ENCODE measurements at places on chromosomes 3 and 15. TPM values are rescaled to one million over a fixed set of nuclear protein-coding genes. Genes with fewer than 3 reads are reported as not detected.

DNA sequence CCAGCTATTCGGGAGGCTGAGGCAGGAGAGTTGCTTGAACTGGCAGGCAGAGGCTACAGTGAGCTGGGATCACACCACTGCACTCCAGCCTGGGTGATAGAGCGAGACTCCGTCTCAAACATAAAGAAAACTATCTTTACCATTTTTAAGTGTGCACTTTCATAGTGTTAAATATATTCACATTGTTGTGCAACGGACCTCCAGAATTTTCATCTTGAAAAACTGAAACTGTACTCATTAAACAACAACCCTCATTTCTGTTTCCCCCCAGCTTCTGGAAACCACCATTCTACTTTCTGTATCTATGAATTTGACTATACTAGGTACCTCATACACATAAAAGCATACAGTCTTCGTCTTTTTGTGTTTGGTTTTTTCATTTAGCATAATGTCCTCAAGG is 375.1 kb downstream of the SHQ1 start:
- DNase-seq: no peak

- DNase-seq: no peak
Measured at GRCh38 chr3:130725746-130726145, 20.9 kb downstream of the PIK3R4 start.

GRCh38 chr3:32431481-32431880 is 39.8 kb downstream of the CMTM7 start:
- DNase-seq: no peak

DNA sequence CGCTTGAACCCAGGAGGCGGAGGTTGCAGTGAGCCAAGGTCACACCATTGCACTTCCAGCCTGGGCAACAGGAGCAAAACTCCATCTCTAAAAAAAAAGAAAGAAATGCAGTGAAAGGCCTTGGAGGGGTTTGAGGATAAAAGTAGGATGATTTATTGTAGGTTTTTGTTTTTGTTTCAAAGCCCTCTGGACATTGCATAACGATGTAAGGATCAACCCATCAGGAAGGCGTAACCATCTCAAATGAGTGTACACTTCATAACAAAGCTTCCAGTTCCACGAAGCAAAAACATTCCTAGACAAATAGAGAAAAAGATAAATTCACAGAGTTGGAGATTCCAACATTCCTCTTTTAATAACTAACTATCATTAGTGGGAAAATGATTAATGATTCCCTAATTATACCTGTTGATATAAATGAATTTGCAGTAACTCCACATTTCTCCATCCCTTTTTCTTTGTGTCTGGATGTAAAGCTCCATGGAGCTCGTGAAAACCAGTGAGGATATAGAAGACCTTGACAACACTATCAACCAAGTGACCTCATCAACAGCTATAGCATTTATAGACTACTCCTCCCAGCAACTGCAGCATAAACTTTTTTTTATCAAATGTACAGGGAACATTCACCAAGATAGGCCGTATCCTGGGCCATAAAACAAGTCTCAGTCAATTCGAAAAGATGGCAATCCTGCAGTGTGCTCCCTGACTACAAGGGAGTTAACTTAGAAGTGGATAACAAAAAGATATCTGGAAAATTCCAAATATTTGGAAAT is 48.7 kb upstream of the PPP4R2 start:
- no peak for DNase-seq

- no peak for DNase-seq
Measured at GRCh38 chr3:18153571-18154173, 271.5 kb downstream of the SATB1 start.

DNA sequence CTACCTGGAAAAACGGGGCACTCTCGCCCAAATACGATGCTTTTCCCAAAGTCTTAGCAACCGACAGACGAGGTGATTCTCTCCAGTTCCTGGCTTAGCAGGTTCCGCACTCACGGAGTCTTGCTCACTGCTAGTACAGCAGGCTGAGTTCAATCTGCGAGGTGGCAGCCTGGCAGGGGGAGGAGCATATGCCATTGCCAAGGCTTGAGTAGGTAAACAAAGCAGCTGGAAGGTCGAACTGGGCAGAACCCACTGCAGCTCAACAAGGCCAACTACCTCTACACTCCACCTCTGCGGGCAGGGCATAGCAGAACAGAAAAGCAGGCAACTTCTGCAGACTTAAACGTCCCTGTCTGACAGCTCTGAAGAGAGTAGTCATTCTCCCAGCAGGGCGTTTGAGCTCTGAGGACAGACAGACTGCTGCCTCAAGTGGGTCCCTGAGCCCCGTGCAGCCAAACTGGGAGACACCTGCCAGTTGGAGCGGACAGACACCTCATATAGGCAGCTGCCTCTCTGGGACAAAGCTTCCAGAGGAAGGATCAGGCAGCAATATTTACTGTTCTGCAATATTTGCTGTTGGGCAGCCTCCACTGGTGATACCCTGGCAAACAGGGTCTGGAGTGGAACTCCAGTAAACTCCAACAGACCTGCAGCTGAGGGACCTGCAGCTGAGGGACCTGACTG is 73.4 kb upstream of the CADM2 start:
- no peak for DNase-seq

DNA sequence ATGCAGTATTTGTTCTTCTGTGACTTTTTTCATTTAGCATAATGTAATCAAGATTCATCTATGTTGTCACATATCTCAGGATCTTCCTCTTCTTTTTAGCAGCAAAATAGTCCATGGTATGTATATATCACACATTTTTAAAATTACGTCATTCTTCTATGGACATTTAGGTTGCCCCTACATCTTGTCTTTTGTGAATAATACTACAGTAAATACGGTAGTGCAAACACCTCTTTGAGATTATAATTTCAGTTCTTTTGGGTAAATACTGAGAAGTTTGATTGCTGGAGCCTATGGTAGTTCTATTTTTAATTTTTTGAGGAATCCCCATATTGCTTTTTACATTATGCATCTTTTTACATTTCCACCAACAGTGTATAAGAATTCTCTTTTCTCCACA is 1174.9 kb downstream of the NSUN3 start:
- no peak for DNase-seq

GRCh38 chr3:59856934-59857460 is 807.2 kb upstream of the CFAP20DC start:
- no peak for DNase-seq

GRCh38 chr3:116265976-116266584 is 179.2 kb downstream of the LSAMP start:
- DNase-seq: no peak

DNA sequence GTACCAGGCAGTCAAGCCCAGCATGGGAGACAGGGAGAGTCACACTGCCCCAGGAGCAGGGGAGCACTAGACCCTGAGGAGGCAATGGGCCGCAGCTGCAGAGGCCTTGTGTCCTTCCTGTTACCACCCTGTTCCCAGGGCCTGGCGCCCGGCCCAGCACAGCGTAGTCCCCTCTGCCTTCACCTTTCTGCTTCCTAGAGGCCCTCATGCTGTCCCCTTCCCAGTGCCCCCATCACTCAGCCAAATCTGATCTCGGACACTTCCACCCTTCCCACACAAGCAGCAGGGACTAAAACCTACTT is 6.9 kb upstream of the TBC1D2B start:
- no peak for DNase-seq

GRCh38 chr3:135231737-135232136 is 436.7 kb downstream of the EPHB1 start:
- no peak for DNase-seq

DNA sequence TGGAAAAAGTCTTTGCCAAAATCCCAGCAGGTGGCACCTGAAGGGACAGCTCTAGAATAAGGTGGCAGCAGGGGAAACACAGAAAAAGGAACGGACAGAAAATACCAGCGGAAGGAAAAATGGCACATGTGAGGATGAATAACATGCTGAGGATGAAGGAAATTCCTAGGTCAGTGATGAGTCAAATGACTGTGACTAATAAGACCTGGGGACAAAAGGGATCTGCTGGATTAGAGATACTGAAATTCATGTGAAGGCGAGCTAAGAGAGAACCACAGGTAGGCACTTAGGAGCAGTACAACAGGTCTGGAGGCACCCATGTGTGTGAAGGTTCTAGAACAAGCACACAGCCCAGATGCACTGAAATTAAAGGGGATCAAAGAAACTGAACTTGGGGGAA is 482.5 kb downstream of the FOXP1 start:
- DNase-seq: no peak

GRCh38 chr3:16137044-16137443 is 37.4 kb upstream of the GALNT15 start:
- no peak for DNase-seq

- no peak for DNase-seq
Measured at GRCh38 chr3:69881756-69882428, 117.6 kb upstream of the SAMMSON start.

- DNase-seq: peak; percentile 40
Measured at GRCh38 chr3:120795017-120795648, 52.6 kb downstream of the GTF2E1 start.

DNA sequence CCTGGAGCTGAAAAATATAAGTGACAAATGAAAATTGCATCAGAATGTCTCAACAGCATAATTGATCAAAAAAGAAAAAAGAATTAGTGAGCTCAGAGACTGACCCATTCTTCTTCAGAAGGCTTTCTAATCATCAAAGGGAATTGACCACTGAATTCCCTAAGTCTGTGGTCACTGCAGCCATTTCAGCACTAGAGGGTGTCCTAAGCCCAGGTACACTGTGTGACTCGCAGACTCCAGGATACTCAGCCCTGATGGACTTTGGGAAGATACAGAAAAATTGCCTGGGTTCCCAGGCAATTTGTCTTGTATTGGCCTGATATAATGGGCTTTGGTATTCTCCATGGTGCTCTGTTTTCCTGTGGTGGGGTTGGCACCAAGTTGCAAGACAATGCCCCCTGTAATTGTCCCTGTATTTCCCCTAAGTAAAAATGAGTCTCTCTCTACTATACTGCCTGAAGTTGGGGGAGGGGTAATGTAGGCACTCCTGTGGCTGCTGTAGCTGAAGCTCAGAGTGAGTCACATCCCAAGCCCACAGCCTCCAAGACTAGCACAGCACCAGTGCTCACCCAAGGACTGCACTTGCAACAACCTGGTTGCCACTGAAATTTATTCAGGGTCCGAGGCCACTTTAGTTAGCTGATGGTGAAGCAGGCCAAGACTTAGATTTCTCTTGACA is 256.0 kb upstream of the STAC start:
- no peak for DNase-seq

- no peak for DNase-seq
Measured at GRCh38 chr15:65881766-65882434, 12.6 kb downstream of the RAB11A start.

- no peak for DNase-seq
Measured at GRCh38 chr3:15631426-15632211, 30.1 kb downstream of the BTD start.

GRCh38 chr3:45567730-45568172 is 26.8 kb upstream of the LIMD1 start:
- peak; percentile 12 for DNase-seq

Gene DPH6
- 27.6 TPM for total RNA-seq

Gene PDHB
- 131 TPM for total RNA-seq

Gene DUOX2
- not detected for total RNA-seq

Gene ALCAM
- total RNA-seq: 1.6 TPM

Gene MEGF11
- total RNA-seq: not detected

Gene EPHB3
- total RNA-seq: 0.13 TPM
